Tibial nerve (tissue), 4 donors: ENCODE measurements at places on chromosomes 6 and 20. TPM values are rescaled to one million over a fixed set of nuclear protein-coding genes. Genes with fewer than 3 reads are reported as not detected.

The GHRH gene
- total RNA-seq = not detected

The MED20 gene
- 13.5 TPM for total RNA-seq

The SLC17A5 gene
- total RNA-seq = 15.7 TPM

The VWA7 gene
- 0.30 TPM for total RNA-seq

The SHLD1 gene
- 5.9 TPM for total RNA-seq
